ENCODE measurements at places on chromosomes 2 and 18.

DNA sequence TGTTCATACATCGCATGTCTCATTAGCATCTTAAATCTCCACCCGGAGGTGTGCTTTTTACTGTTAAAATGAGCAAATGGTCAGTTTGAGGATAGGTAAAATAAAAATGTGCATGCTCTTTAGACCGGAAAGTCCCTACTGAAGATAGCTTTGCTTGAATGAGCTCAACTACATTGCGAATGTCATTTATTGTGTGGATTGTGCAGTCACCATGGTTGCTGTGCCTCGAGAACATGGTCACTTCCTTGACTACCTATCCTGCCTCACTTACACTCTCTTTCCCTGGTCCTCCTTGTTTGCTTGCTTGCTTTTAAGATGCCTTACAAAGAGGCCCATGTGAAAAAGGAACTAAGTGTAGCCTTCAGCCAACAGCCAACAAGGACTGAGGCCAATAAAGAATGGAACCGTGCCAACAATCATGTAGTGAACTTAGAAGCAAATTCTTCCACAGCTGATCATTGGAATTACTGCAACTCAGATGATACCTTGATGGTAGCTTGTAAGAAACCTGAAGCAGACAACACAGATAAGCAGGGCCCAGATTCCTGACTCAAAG lies 72.2 kb upstream of the BARD1 start:
- DNase-seq: no peak

DNA sequence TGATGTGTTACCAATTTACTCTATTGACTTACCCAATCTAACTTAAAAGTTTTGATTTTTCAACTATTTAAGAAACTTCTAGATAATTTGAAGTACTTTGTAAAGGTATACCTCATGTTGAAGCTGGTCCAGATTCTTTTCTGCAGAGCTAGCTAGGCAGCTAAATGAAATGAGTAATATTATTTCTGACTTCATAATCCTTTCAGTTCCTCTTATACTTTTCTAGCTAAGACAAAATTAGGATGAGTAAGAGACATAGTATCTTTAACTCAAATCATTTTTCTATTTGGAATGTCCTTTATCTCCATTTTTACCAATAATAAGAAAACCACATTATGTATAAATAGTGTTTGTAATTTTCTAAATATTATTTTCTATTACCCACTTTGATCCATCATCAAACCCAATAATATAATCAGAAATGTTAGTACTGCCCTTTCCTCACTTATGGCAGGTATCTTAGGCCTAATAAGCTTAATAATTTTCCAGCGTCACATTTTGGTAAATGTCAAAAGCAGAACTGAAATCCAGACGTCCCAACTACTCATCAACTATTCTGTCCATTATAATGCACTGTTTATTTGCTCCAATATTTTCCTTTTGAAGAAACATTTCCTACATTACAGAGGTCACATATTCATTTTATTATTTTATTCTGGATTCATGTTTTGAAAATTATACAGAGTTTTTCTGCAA lies 456.6 kb downstream of the THSD7B start:
- DNase-seq: no peak

DNA sequence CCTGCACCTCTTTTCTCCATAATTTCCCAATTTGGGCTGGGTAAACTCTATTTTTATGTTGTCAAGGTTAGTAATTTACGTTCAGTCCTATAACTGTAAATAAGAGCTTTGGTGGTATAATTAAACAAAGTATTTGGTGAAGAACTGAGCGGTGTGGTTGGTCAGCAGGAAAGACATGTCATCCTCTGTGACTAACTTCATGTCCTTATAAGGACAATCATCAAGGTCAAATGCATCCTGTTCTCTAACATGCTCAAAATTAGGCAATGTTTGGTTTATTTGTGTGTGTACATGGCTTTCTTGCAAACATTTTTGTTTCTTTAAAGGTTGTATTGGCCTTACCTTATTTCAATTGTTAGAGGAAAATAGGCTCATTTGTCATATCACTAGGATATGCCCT lies 121.5 kb upstream of the NABP1 start:
- no peak for DNase-seq

DNA sequence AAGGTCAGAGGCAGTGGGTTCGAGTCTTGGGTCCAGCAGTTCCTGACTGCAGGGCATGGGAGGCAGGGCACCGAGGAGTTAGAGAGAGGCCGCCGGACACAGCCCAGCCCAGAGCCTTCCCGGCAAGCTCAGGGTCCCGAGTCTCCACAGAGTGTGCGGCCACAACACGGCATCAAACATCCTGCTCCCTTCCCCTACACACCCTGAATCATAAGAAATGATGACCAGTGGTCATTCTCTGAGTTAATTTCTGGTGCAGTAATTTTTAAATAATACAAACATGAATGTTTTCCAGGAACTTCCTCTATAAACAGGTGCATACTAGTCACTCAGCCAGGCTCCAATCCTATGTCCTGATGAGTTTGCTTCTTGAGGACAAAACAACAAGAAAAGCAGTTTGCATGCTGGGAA lies 118.0 kb downstream of the PXDN start:
- no peak for DNase-seq

DNA sequence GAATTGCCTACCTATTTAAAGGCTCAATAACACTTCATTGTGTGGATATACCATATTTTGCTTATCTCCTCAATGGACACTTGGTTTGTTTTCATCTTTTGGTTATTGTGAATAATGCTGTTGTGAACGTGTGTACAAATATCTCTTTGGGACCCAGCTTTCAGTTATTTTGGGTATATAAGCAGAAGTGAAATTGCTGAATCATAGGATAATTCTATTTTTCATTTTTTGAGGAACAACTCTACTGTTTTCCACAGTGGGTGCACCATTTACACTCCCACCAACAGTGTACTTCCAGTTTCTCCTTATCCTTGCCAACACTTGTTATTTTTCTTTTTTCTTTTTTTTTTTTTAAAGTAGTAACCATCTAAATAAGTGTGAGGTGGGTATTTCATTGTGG lies 29.0 kb downstream of the PTPN4 start:
- DNase-seq: no peak

DNA sequence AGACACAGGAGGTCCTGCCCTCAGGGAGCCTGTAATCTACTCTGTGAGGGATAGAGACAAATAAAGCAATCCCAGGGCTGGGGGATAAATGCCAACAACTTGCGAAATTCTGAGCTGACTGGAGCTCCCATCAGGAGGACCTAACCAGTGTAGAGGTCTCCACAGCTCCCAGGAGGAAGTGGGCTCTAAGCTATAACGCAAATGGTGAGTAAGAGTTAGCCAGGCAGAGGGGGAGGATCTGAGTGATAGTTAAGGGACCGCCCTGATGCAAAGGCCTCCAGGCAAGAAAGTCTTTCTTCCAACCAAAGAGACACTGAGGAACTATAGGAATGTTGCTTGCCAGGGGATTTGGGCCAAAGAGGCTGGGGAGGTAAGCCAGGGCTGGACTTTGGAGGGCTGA lies 16.0 kb upstream of the ZNF532 start:
- DNase-seq: no peak

Measured in RKO (cell line).